ENCODE measurements at places on chromosomes 5 and 9. TPM values are rescaled to one million over a fixed set of nuclear protein-coding genes. Genes with fewer than 3 reads are reported as not detected.

DNA sequence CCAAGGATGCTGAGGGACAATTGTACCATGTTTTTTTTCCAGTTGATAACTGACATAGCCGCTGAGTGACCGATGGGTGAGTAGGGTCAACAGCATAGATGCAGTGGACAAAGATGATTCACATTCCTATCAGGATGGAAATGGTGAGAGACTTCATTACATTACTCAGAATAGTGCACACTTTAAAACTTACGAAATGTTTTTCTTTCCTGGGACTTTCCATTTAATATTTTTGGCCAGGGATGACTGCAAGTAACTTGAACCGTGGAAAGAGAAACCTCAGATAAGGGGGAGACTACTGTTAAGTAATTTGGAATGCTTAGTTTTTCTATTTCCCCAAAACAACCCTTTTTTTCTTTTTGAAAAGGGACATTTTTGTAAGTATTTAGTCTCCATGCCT is 3.0 kb upstream of the TUSC1 start:
- no peak for DNase-seq

GRCh38 chr5:123665822-123666371 is 153.9 kb downstream of the CSNK1G3 start:
- no peak for DNase-seq

- DNase-seq, result no peak
These were observed 11.7 kb downstream of the RICTOR start for GRCh38 chr5:39062530-39062929.

DMRT3 gene
- total RNA-seq, result not detected

- DNase-seq, result no peak
These were observed 12.5 kb upstream of the PRLR start for GRCh38 chr5:35242702-35243258.

DNA sequence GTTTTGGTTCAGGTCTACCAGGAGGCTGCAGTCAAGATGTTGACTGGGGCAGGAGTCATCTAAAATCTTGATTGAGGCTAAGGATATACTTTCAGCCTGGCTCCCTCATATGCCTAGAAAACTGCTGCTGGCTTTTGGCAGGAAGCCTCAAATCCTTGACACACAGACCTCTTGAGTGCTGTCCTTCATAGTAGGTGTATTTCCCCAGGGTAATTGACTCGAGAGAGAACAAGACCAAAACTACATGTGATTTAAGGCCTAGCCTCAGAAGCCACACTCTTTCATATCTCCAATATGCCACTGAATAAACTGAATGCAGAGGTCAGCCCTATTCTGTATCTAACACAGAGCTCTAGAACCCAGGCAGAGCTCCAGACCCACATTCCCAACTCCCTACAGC is 402.3 kb upstream of the ADAMTS16 start:
- no peak for DNase-seq

DNA sequence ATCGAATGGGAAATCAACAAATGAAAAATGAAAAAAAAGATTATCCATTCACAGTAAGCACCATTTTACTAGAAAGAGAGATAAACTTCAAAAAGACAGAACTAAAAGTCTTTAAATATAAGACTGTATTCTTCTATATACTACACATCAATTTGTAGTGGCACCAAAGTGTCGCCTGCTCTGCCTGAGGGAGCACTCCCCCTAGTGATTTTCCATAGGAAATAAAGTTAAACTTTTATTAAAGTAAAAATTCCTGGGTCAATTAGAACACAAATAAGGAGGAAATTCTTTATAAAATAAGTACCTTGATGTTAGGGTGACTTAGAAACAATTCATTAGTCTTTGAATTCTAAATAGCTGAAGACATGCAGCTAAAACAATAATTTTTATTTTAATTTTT is 9.7 kb downstream of the RAD1 start:
- DNase-seq, result no peak

SETX gene
- 43.8 TPM for total RNA-seq

- no peak for DNase-seq
These were observed 9.5 kb downstream of the MEF2C start for GRCh38 chr5:88873447-88873846.

DNA sequence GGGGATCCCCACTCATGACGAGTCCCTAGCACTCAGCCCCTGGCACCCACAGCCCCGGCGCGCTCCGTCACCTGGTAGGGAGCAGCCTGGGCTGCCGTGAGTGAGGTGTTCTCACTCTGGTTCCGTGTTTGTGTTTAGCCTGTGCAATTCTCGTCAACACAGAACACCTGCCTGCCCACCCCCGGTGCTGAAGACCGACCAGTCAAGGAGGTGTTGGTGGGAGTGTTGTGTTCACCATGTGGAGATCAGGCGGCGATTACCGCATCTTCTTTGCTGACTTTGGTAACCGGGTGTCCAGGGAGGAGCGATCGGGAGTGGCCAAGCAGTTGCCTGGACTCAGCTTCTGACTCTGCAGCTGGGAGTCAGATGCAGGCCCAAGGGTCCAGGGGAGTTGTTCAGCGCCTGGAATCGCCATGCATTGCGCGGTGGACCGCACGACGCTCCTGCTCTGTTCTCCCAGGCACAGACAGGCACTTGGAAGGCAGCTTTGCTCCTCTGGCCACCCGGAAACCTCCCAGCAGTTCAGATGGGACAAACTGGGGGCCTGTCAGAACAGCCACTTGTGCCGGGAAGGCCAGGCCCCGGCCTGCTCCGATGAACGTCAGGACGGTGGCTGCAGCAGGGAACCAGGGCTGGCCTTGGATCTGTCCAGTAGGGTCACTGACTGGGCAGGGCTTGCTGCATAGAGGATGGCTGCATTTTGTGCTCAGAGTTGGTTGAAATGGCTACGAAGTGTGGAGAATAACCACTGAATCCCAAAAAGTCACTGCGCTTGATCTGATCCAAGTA is 28.2 kb downstream of the EXOC3 start:
- no peak for DNase-seq

- no peak for DNase-seq
These were observed 44.8 kb downstream of the LURAP1L start for GRCh38 chr9:12819436-12820185.

DNA sequence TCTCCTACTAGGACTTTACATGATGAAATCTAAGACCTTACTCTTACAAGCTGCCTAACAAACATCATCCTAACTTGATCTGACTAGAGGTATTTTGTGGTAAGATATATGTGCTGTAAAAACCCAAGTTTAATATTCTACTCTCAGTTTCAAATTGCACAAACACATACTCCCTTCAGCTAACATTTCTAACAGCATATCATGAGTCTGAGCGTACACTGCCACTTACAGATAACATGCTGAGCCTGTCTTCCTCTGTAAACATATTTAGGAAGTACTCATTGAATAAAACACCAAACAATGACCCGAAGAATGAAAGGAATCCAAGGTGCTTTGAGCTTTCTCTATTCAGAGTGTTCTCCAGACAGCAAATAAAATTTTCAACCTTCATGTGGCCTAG is 7.9 kb upstream of the ESM1 start:
- no peak for DNase-seq

DNA sequence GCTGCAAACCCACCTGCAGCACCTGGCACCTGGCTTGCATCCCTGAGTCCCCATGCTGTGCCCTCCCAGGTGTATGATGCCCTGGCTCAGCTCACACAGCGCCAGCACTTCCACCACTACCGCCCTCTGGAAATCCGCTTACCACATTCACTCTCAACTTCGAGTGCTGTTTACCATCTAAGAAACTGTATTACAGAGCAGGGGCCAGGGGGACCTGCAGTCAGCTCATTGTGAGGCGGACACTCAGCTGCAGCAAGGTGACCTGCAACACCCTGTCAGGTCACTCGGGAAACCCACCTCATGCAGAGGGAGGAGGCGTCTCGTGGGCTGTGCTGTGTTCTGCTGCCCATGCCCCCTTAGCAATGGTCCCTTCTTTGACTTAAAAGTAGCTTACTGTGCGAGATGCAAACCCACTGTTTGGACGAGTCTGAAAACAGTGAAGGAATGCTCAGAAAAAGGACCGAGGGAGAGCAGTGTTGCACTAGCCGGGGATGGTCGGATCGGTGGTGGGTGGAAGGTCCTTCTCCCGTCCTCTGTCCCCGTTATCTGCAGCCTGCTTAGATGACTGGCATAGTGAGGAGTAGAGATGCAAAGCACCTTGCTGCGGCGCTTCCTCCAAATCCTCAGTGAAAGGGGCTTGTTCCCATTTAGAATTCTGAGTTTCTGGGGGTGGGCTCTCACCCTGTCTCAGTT is 55.2 kb upstream of the CTSL start:
- DNase-seq, result no peak

PCDHA13 gene
- 1.2 TPM for total RNA-seq

- no peak for DNase-seq
These were observed 61.0 kb downstream of the C5 start for GRCh38 chr9:120989065-120989464.

DNA sequence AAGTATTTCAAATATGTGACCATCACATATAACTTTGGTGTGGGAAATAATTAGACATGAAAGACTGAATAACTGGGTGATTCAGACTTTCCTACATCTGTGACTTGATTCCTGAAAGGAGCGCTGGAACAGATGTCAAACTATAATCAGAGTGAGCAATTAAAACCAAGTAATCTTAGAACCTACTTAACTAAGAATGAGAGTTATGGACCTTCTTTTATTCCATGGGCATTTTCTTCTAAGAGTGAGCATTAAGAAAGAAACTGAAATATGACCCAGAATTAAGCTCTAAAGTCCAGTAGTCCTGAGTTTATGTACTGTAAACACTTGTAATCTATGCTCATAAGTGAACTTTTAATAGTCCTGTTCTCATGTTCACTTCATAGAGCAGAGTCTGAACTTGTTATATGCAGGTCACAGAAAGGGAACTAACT is 68.4 kb downstream of the PAM start:
- DNase-seq, result no peak

DNA sequence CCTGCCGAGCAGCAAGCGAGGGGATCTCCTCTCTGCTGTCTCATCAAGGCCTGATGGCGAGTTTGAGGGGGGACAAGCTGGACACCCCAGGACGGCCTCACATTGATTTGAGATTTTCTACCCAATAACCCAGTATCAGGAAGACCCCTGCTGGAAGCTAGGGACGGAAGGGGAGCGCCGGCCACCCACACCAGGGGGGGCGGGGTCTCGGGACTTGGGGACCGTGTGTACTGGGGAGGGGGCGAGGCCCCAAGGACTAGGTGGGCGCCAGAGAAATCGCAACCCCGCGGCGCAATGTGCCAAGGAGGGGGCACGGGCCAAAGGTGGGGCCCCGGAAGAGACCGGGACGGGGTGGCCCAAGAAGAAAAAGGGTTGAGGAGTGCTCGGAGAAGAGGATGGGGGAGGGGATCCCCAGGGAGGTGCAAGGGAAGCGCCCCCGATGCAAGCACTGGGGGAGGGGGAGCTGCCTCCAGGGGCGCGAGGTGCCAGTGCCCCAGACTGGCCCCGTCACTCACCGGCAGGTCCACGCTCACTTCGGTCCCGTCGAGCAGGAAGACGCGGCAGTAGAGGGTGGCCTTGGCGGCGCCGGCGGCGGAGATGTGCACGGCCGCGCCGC is 1.1 kb downstream of the EPB41L4B start:
- DNase-seq, result no peak

SELENOP gene
- total RNA-seq, result 2.2 TPM

- no peak for DNase-seq
These were observed 164.4 kb downstream of the ZSWIM6 start for GRCh38 chr5:61496446-61496845.

- no peak for DNase-seq
These were observed 308.9 kb downstream of the TLE4 start for GRCh38 chr9:79880626-79881025.

DNA sequence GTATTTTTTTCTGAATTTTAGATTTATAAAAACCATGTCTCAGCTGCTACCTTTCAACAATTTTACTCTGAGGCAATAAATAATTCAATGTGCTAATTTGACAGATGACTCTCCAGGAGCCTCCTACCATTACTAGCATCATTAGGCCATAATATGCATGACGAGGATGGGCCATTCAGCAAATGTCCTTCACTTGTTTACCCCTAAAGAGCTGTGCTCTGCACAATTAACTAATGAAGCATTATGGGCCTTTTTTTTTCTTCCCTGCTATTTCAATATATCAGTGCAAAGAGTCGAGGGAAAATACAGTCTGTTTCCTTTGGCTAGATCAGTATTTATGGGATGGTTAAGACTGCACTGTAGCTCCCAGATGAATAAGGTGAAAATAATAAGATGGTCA is 627.2 kb downstream of the ISL1 start:
- no peak for DNase-seq

DNA sequence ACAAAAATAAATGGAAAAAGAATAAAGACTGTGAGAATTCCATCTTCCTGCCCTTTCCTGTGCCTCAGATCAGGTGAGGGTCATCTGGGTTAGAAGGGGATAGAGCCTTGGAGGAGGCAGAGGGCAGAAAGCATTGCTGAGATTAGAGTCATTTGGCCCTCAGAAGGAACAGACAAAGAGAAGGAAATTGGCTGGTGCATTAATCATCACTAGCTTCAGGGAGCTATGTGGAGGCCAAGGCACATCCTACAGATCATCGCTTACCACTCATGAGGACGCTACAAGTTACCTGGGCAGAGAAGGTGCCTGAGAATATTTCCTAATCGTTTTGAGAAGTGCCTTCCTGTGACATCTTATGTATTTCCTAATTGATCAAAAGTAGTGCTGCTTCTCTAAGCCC is 74.5 kb downstream of the C7 start:
- DNase-seq, result no peak

DNA sequence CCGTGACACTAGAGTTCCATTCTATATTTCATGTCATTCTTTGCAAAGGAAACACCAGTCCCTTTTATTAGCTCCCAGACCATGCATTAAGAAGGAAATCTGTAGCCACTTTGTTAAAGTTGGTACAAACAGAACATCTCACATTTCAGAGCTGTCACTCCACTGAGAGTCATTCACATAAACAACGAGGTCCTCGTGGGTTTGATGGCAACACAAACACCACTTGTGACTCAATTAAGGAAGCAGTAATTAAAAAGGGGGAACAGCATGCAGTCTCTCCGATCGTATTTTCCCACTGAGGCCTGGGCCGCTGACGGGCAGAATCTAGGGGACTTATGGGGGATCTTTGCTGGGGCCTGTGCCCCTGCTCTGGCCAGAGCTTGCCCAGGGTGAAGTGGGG is 94.2 kb upstream of the ZNF618 start:
- DNase-seq, result no peak

- DNase-seq, result no peak
These were observed 134.9 kb downstream of the MRPS30 start for GRCh38 chr5:44943647-44944046.

DNA sequence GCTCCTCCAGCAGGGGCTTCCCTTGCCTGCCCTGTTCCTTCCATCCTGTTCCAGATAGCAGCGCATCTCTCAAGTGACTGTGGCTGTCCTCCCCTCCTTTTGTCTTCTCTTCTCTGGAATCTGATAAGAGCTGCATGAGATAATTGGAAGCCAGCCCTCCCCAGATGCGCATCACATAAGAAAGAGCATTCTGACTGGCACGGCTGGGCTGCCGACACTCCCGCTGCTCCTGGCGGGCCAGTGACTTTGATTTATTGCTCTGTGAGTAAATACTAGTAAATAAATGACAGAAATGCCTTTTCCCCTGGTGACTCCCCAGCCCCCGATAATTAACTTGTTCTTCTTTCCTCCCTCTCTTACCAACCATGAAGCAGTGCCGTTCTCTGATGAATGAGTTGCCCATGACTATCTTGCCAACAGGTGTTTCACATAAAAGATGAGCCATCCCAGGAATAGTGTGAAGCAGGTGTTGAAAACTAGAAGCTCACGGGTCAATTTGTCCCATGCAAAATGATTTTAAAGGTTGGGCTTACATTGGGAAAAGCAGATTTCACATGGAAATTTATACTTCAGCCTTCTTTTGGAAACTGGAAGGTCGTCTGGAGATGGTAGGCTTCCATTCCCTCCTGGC is 212.3 kb downstream of the ERCC6L2 start:
- no peak for DNase-seq

- peak; percentile 40 for DNase-seq
These were observed 166.4 kb upstream of the SPRY4 start for GRCh38 chr5:142491270-142491669.

GRCh38 chr5:148147415-148147814 is 20.9 kb upstream of the SPINK14 start:
- DNase-seq, result no peak

Measured in neural crest cell (in vitro differentiated cells).